ENCODE measurements at places on chromosomes 1 and 21.

GRCh38 chr1:30085811-30086770, 637.3 kb downstream of the MATN1 start:
- peak; percentile 69 for DNase-seq

- peak; percentile 76 for DNase-seq
These were observed 5.5 kb downstream of the SMPDL3B start for GRCh38 chr1:27940297-27940696.

DNA sequence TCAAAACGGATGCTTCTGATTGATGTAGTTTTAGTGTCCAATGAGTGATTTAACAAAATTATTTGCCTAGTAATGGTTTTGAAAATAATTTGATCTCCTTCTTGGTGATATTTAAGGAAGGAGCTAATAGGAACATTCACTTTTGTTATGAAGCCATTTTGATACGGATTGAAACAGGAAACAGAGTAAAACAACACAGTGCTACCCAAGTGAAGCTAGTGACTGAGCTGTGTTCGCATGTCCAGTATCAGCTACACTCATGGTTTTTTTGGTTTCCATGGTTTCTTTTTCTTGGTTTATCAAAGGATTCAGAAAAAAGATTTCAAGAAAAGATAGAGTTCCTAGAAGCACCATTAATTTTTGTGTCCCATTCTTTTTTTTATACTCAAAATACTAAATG, 40.1 kb upstream of the PLEKHO1 start:
- DNase-seq, result no peak

- DNase-seq, result no peak
These were observed 152.0 kb downstream of the ADGRL4 start for GRCh38 chr1:78854556-78854955.

DNA sequence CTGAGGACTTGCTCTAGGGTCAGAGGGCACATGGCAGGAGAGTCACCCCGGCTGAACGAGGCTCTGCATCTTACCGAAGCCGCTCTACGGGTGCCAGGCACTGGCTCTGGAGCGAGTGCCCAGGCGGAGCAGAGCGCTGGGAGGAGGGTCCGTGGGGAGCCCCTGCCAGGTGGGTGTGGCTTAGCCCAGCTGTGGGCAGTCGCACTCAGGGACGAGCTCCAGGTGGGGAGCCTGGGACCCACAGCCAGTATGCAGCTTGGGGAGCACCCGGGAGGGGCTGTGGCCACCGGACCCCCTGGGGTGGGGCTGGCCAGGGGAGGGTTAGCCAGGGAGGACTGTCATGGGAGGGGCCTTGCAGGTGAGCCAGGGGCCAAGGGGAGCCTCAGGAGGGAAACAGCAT, 3.8 kb downstream of the AGRN start:
- DNase-seq, result no peak

GRCh38 chr1:10979483-10979920, 33.0 kb upstream of the TARDBP start:
- DNase-seq, result no peak

GRCh38 chr1:247966532-247967204, 1.6 kb downstream of the OR2AK2 start:
- no peak for DNase-seq

DNA sequence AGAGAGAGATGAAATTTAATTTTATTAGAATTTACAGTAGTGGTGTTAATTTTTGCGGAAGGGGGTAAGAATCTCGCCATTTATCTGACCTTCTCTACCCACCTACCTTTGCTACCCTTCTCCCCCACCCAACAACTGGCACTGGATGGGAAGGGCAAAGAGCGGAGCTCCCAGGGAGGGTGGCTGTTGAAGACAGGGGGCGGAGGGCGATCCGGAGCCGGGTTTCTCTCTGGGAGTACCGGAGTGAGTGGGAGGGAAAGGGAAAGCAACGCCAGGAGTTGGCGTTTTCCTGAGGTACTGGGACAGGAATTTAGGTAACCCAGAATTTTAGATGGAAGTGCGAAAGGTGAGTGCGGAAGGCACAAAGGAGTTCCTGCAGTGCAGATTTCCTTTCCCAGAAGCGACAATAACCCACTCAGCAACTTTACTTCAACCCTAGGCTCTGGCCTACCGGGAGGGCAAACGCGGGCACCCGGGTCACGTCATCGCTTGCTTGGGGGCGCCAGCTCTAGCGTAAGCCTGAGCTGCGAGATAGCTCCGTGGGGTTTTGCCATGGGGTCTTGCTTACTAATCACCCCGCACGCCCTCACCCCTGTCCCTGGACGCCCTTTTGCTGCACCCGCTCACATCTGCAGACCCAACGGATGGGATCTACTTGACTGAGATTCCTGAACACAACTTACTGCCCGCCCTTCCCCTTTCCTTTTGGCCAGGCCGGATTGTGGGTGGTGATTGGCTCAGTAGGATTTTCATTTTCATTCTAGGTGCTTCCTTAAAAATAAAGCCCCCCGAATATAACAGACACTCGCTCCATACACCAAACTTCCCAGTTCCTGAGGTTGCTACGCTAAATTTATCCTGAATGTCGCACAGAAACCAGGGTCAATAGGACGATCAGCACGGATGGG, 413.0 kb upstream of the ESRRG start:
- DNase-seq, result no peak

- no peak for DNase-seq
These were observed 8.6 kb upstream of the NKAIN1 start for GRCh38 chr1:31248276-31248675.

DNA sequence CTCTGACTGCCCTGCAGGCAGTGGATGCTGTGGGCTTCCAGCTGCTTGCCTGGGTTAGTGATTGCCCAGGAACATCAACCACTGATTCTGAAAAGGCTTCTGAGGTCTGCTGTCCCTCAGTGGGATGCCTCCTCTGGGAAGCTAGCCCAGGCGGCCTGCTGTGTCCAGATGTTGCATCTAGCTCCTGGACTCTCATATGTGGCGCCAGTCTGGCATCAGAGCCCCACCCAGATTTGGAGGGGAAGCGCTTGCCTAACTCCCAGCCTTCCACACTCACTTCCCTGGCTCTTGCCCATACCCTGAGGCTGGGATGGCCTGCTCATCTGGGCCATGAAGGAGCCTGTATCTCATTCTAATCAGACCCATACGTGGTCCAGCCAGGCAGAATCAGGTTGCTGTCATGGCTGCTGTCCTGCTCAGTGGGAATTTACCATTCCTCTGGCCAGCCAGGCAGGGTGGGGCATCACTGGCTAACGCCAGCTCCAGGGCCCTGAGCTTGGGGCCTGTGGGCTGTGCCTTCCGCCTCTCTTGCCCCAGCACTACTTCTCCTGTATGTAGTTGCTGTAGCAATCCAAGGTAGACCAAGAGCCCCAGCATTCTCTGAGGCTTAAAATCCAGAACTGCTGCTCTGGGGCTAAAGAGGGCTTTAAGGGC, 4.1 kb downstream of the CSF1 start:
- no peak for DNase-seq

GRCh38 chr1:22289307-22289995, 146.6 kb upstream of the WNT4 start:
- no peak for DNase-seq

GRCh38 chr1:119675349-119676345, 27.6 kb upstream of the ZNF697 start:
- peak; percentile 81 for DNase-seq

DNA sequence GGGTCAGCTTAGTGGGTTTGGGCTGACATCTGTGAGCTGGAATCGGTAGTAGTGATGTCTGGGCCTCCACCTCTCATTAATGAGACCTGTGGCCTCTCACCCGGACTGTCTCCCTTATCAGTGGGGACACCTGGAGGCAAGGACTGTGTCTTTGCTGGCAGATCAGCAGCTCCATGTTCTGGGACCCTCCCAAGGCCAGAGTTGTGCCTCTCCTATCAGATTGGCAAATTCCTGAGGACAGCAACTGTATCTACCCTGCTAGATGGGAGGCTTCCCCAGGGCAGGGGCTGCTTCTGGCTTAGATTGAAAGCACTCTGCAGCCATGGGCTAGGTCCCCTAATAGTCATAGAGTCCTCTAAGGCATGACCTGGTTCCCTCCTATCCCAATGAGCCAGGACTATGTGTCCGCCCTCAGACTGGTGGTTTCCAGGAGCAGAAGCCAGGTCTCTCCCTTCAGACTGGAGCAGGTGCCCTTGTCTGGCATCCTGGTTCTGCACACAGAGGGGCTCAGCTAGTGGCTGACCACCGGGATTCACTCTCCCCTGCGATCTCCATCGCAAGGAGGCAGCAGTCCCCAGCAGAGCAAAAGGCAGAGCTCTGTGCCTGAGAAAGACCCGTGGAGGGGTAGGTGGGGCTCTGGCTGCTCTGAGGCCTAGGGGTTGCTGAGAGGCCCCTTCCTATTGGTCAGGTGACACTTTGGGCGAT, 5.8 kb downstream of the DRAXIN start:
- DNase-seq, result no peak

DNA sequence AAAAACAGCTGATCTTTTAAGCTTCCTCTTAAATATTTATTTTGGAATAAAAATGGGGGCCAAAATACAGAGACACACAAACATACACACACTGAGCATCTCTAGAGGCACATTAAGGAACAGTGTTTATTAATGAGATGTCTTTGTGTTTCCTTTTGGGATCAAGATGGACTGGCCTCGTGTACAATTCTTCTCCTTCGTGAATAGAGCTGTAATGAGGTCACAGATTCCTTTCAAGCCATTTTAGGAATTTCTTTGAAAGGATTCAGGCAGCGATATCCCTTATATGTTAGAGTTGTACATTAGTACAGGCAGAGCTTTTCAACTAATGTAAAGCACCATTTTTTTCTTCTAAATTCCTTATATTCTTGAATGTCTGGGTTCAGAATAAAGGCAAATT, 295.7 kb downstream of the CHRM3 start:
- DNase-seq, result no peak

- DNase-seq, result no peak
These were observed 243 bp downstream of the ADAM15 start for GRCh38 chr1:155051342-155051776.

- no peak for DNase-seq
These were observed 64.8 kb upstream of the ATP5PO start for GRCh38 chr21:33980276-33980916.

DNA sequence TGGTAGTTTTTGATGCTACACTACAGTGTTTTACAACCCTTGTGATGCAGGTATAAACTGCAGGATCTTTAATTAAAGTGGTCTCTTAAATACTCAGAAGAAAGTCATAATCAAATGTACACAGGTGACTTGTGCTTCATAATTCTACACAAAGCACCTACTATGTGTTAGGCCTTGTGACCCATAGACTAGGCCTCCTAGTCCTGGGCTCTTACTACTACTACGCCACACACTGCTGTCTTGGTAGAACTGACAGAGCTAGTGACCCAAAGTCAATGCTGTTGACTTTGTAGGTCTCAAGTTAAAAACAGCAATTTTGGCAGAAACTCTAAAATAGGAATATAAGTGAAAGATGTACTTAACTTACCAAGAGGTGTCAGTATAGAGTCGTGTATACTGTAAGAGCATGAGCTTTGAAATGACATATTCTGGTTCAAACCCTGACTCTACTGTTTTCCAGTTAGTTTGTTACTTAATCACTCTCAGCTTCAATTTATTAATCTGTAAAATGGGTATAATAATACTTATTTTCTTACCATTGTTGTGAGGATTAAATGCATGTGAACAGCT, 48.6 kb upstream of the LMO4 start:
- no peak for DNase-seq

DNA sequence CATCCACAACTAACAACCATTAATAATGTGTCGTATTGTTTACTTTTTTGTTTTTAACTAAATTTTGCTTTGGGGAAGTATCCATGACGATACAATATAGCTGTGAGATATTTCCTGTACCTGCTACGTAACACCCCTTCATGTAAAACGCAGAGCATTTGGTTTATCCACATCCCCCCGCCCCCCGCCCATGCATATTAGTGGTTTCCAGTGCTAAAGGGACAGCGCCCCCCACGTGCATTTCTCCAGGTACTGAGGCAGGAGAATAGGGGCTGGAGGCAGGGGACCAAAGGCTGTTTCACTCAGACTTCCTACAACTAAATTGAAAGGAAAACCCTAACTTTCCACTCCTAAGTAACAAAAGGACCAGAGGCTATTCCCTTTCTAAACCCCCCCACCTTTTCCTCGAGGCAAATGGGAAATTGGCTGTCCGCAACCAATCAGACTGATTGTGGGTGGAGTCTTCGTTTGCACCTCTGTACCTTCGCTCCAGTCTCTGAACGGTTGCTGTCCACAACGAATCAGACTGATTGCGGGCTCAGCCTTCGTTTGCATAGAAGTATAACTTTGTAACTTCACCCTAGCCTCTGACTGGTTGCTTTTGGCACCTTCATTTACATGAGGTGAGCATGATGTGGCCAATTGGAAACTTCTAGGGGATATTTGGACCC, 12.2 kb upstream of the RIPK4 start:
- no peak for DNase-seq

- DNase-seq, result no peak
These were observed 114.4 kb downstream of the CAMTA1 start for GRCh38 chr1:6899621-6900020.

DNA sequence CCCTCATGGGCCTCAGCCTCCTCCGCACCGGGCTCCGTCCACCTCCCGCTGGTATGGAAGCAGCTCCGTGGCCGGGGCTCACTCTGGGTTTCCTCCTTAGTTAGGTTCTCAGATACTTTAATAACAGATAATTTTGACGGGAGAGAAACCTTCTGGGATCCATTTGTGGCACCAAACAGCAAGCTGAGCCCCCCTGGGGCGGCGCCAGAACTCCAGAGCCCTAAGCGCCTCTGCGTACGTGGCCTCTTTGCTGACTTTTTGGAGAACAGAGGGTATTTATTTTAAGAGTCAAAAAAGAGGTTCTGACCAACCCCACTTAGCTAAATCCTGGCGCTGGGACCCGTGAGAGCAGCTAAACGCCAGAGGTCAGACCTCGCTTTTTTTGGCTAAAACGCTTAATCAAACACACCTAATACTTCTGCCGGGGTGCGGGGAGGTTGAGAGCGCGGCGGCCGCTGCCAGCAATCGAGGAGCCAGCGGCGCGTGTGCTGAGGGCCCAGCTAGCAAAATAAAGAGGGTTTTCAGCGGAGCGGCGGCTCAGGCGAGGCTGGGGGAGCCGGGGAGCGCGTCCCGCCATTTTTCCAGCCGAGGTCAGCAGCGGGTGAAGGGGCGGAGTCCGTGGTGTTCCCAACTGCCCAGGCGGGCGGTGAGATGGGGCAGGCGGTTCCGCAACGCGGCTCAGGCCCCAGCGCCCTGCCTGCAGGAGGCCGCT, 171.7 kb downstream of the PRDM16 start:
- DNase-seq, result no peak

- DNase-seq, result peak; percentile 61
These were observed 61.4 kb downstream of the TMEM200B start for GRCh38 chr1:29062157-29062942.

- no peak for DNase-seq
These were observed 44.9 kb downstream of the WDR64 start for GRCh38 chr1:241696815-241697639.

GRCh38 chr1:180981596-180982387, 40.9 kb downstream of the STX6 start:
- DNase-seq, result peak; percentile 55

DNA sequence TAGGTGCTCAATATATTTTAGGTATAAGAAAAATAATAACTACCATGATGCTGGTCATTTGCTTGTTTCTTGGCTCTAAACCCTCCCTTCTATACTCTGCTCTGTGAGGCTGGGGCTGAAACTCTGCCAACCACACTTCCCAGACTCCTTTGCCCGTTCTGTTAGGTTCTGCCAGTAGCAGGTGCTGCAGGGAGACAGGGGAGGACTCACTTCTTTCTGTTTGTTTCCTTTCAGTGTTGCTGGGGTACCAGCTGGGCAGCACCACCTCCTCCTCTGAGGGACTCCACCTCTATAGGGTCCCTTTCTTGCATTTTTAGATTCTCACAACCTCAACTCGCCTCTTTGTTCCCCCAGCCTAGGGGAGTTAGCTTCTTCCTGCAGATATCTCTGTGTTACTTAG, 17.0 kb upstream of the SH2D2A start:
- DNase-seq, result no peak

- DNase-seq, result no peak
These were observed 522.5 kb downstream of the SMYD3 start for GRCh38 chr1:245984390-245985155.

GRCh38 chr1:153253076-153253475, 6.4 kb upstream of the LORICRIN start:
- no peak for DNase-seq
